ENCODE measurements at places on chromosomes 12 and 14. TPM values are rescaled to one million over a fixed set of nuclear protein-coding genes. Genes with fewer than 3 reads are reported as not detected.

CABP1 gene
- total RNA-seq: 1.0 TPM

SOAT2 gene
- total RNA-seq: not detected

CLMN gene
- total RNA-seq: 54.7 TPM

TSPAN8 gene
- 44.1 TPM for total RNA-seq

DNA sequence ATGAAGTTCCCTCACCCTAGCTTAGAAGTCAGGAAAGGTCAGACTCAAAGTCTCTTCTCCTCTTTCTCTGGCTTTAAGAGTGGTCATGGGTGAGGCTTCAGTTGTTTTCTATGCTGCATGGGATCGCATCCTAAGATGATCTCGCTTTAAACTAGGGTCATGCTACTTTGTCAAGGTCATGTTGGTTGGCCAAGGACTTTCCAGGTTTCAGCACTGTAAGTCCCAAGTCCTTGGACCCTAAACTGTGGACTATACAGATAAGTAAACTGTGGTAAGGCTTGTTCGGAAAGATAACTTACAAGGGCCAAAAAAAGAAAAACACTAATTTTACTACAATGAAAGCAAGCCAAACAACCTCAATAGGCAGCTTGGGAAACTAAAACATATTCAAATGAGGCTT, 17.4 kb downstream of the HAL start:
- DNase-seq: no peak

All from body of pancreas (tissue), 4 donors.